ENCODE measurements at places on chromosomes 5 and 9.

- no peak for DNase-seq
These were observed 21.1 kb downstream of the BASP1 start for GRCh38 chr5:17238521-17239041.

- no peak for DNase-seq
These were observed 86.4 kb downstream of the ADRB2 start for GRCh38 chr5:148912714-148913398.

DNA sequence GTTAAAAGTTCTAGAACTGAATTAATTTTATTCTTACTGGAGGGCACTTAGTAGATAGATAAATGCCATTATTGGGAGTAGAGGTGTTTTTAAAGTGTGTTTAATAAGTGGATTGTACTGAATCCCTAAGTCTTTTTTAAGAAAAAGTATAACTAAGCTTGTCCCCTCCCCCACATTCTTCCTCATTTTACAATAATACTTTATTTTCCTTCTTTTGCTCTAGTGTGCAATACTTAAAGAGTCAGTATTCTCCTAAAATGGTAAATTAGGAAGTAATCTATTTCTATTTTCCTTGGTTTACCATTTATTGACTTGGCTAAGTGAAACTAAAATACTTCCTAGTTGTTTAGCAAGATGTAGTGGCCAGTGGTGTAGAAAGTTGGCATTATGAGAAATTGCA, 11.6 kb downstream of the UBLCP1 start:
- peak; percentile 6 for DNase-seq

DNA sequence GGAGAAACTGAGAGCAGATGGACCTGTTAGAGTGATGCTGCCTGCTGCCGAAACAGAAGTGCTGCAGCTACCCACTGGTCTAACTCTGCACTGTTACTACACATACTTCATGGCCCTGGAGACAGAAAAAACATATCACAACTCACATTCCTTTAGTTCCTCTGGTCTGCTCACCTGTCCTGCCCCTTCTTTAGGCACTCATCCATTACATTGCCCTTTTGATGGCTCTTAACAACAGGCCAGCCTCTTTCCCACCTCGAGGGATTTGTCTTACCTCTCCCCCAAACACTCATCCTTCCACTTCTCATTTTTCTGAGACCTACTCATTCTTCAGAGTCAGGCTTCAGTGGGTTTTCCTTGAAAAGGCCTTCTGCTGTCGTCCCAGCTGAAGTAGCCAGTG, 49.2 kb downstream of the KCTD16 start:
- DNase-seq: no peak

DNA sequence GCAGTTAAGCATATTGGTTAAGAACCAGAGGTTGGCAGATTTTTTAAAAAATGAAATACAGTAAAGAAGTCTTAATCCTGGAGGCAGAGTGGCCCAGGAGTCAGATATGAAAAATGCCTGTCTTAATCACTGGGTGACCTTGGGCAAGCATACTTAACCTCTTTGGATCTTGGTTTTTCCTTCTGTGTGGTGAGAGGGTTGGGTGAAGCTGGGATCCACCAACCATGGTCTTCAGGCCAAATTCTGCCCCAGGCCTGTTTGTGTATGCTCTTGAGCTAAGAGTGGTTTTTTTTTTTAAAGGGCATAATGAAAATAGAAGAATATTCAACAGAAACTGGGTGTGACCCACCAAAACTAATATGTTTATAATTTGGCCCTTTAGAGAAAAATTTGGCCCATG, 20.0 kb upstream of the TEX48 start:
- DNase-seq: no peak

GRCh38 chr5:78893940-78894677, 91.0 kb downstream of the ARSB start:
- DNase-seq: peak; percentile 16

DNA sequence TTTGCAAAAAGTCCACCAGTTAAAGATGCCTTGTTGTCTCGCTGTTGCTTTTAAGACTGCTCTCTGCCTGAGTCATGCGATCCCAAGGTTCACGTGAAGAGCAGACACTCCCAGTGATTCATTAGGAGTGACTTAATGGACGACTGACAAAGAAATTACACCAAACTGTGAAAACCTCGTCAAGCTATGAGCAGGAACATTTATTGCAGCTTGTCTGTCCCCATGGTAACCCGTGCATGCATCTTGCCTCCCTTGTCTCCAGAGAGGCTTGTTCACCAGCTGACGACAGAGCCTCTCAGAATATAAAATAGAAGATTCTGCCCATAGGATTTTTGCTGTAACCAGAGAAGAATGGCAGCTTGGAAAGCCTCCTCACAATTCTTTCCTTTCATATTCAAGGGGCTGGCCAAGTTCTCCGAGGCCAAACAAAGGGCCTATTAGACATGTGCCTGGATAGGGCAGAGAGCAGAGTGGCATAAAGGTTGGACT, 352.7 kb downstream of the SPOCK1 start:
- DNase-seq: no peak

- DNase-seq: no peak
These were observed 14.2 kb upstream of the KIF27 start for GRCh38 chr9:83935276-83935935.

DNA sequence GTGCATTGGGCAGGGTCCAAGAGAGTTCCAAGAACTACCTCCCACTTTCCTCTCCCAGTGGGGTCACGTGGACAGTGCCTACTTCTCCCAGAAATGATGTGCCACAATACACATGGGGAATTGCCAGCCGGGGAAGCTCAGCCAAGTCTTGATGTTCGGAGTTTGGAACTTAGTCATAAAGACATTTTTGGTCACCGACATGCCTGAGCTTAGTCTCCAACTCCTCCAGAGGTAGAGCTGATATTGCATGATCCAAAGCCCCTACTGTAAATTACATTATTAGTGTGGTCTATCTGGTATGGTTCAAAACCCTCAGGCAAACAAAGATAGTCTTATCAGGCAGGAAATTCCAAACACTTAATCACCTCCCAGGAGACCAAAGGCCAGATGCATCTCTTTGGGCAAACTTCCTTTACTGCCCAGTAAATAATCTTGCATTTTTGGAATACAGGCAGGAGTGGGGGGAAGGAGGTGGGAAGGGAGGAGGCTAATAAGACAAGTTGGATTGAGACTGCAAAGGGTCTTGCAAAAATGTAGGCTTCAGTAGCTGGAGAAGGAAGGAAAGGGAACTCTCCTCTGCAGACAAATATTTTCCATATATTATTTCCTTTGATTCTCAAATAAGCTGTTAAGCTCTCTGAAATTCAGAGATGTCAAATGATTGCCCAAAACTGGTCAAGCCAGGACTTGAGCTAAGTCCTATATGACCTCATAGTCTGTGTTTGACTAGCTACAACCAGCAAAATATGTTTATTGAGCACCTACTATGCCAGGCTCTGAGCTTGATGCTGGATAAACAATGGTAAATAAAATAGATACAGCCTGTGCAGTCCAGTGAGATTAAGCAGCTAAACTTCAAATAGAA, 99.4 kb downstream of the DRD1 start:
- no peak for DNase-seq

GRCh38 chr5:100598446-100598845, 63.3 kb downstream of the FAM174A start:
- no peak for DNase-seq

DNA sequence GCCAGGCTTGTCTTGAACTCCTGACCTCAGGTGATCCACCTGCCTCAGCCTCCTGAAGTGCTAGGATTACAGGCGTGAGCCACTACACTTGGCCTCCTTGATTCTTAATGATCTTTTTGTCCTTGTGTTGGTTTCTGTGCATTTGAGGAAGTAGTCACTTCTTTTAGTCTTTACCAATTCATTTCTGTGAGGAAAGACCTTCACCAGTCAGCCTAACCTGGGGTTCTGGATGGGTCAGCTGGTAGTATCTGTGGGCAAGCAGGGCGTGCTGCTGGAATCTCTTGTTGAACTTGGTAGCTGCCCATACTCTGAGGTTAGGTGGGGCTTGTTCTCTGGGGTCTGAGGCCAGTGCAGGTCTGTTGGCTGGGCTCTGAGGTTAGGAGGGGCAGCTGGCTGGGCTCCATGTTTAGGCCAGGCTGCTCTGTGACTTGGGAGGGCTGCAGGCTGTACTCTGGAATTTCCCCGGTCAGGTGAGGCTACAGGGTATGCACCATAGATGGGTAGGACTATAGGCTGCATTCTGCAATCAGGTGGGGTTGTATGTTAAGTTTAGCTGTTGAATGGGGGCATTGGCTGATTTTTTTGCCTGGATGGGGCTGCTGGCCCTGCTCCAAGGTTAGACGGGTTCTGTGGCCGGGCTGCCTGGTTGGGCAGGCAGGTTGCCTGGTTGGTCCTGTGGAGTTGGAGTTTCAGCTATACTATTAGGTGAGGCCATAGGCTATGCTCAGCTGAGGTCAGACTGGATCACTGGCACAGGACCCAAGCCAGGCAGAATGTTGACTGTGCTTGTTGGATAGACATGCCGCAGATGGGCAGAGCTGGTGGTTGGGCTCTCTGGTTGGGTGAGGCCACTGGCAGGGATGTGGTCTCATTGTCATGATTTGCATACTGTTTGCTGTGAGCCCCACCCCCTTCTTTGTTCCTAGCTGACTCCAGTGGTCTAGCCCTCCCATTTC, 19.2 kb downstream of the UBAP1 start:
- peak; percentile 32 for DNase-seq

GRCh38 chr9:85959955-85960354, 19.0 kb downstream of the NAA35 start:
- no peak for DNase-seq

- no peak for DNase-seq
These were observed 730.1 kb downstream of the NR2F1-AS1 start for GRCh38 chr5:92850886-92851285.

- DNase-seq: no peak
These were observed 7.4 kb downstream of the GZMK start for GRCh38 chr5:55031492-55031891.

GRCh38 chr9:128298535-128299482, 22.7 kb downstream of the SWI5 start:
- no peak for DNase-seq

- DNase-seq: no peak
These were observed 83.4 kb downstream of the TRIO start for GRCh38 chr5:14226554-14226953.

GRCh38 chr5:137415231-137415681, 83.9 kb downstream of the SPOCK1 start:
- DNase-seq: no peak

- DNase-seq: peak; percentile 47
These were observed 72.4 kb upstream of the NTRK2 start for GRCh38 chr9:84597131-84597530.

DNA sequence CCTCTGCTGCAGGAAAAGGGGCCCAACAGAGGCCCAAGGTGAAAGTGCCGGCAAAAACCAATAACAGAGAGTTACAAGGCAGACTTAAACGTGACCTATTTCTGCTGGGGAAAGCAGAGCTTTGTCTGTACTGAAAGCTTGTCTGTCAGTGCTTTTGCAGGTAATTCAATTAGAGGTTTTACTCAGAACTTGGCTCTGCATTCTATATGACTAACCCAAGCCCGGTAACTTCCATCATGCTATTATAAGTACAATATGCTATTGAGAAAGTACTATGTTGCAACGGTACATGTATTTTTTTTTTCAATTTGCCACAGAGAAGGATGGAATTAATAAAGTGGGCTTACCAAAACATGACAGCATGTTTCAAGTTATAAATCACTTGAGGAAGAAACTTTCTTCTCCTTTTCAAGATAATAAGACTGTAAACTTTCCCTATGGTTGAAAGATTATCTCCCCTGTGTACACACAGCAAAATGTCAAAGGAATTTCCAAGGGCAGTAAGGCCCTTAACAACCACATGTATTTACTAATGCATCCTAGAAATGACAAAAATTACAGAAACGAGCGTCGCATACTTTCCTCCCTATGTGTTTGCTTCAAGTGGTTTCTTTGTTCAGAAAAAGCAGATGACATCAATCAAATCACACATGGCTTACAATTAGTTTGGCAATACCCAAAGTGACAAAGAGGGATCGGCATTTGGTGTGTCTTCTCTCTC, 282.4 kb downstream of the EFNA5 start:
- peak; percentile 58 for DNase-seq

- peak; percentile 60 for DNase-seq
These were observed 74.7 kb downstream of the FGF1 start for GRCh38 chr5:142611154-142611553.

DNA sequence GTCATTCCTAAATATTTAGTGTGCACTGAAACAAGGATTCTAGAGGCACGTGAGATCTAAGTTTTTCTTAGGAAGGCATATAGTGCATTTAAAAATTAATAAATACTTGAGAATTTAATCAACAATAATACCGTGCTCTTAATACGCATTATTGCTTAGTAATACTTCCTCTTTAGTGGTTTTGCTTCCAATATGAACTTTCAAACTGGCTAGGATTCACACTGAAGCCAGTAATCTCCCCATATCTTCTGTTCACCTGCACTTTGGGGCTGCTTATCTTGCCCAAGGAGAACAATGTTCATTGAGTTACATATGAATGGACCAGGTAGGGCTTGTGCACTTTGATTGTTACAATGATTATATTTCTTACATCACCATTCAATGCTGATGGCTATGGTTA, 180.5 kb upstream of the RIOK2 start:
- DNase-seq: no peak

GRCh38 chr9:110030632-110031031, 177.3 kb downstream of the C9orf152 start:
- no peak for DNase-seq

DNA sequence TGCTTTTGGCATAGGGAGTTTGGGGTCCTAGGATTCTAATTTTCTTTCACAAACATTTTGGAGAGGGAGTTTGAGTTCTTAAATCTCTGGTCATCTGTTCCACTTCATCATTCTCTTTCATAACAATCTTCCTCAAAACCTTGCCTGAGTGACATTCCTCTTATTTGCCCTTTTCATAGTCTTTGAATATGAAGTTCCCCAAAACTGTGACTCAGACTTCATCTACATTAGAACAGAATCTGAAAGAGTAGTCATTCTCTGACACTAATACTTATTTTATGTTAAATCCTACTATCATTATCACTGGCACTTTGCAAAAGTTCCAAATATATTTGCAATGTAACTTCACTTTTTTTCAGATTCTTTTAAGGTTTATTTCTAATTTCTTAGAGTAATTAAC, 163.8 kb downstream of the CDH10 start:
- no peak for DNase-seq

DNA sequence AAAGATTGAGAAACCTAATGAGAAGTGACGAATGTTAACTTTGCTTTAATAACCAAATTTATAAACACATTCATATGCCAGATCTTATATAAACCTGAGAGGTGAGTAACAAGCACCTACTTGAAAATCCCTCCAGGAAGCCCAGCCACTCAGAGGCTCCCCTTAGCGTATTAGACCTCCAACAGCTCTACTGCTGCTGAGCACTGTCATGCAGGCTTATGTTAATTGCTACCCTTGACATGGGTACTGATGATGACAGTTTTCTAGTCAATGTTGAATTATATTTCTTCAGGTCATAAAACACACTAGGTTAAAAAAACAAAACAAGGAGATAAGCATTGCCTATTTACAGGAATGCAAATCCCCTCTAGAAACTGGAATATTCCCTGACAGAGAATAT, 161.2 kb downstream of the MPDZ start:
- DNase-seq: no peak

GRCh38 chr5:173441053-173441628, 112.9 kb upstream of the STC2 start:
- DNase-seq: no peak
